ENCODE measurements at places on chromosomes 2 and 18.

- DNase-seq: no peak
Measured at GRCh38 chr2:237691029-237691907, 63.9 kb downstream of the LRRFIP1 start.

GRCh38 chr18:44245019-44245418 is 435.7 kb upstream of the SETBP1 start:
- no peak for DNase-seq

DNA sequence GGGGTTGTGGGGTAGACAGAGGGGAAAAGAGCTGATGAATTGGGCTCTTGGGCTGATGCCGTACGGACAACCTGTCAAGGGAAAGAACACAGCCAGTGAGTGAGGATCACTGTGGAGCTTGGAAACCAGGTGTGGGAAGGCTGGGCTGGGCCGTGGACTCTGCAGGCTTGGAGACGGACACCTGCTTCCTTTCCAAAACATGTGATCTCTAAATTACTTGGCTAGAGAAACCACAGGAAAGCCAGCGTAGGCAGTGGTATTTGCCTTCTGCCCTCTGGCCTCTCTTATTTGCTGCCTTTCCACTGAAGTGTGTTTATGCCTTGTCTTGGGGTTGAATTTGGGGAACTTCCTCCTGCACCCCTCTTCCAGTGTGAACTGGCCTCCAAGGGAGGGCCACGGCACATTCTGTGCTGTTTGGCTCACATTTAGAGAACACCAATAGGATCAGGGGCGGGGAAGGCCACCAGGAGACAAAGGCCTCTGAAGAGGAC is 267.7 kb downstream of the PRKCE start:
- no peak for DNase-seq

- DNase-seq: no peak
Measured at GRCh38 chr2:157751462-157752058, 122.9 kb upstream of the ACVR1C start.

DNA sequence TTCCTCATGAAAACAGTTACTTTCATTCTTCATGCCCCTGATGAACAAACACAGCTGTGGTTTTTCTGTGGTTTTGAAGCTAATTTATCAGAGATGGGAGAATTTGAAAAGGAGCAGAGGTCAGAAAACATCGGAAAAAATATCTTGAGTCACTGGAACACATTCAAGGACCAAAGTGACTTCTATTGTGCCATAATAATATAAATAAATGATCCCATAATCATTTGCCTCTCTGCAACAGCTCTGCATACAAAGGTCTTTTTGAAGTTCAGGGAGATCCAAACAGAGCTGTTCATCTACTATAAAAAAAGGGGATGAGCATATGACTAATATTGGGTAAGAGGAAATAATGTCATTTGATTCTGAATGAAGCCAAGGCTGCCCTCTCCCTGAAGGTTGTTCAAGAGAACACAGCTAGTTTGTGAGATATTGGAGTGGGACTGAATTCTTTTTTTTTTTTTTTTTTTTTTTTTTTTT is 201.3 kb upstream of the GALNT5 start:
- DNase-seq: no peak

- DNase-seq: no peak
Measured at GRCh38 chr2:237665713-237666143, 38.3 kb downstream of the LRRFIP1 start.

DNA sequence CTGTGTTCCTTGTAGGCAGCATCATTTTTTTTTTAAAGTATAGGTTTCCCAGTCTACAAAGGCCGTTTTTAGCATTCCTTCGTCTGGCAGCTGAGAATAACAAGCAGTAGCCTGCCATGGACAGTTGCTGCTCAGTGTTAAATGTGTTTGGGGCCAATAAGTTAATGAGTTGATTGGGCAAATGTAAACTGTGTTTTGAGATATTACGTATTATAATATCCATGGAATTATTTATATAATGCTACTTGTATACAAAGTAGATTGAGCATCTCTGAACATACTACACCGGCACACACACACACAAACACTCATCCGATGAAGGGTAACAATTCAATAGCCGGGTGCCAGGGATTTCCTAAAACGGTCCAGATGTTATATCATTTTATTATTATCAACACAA is 97.2 kb downstream of the IRS1 start:
- no peak for DNase-seq

Data from NCI-H2171 (cell line).